ENCODE measurements at places on chromosomes 5 and 9.

DNA sequence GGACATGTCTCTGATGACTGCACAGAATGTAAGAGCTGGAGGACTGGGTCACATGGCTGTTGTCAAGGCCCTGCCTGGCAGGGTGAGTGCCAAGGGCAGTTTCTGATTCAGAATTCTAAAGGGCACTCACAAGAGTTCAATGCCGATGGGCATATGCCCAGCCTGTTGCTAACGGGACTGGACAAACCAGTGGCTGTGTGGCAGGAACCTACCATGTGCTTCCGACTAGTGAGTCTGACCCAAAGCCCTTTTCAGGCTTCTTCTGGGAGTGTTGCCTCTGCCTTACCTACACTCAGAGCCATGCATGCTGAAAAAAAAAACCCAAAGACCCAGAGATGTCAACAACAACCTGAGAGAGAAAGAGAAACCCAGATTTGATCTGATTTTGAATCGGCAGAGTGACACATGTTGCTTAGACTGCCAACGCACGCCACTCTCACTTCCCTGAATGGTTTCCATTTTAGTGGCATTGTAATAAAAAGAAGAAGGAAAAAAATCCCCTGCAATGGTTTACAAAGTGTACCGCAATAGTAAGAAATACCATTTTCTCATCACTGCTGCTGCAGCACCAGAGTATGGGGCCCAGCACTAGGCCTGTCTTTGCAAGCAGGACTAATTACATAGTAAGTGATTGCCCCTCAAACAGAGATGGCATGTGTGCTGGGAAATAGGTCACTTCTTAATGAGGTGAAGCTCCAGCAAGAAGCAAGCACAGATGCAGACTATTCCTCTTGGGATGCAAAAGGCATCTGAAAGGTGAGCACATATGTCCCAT, 194.3 kb downstream of the PALM2AKAP2 start:
- H3K4me3 ChIP-seq: no peak overlapping the region
- DNase-seq: no peak
- peaks cover 64% of the 10 kb centered on the region for H3K4me1 ChIP-seq
- H3K36me3 ChIP-seq: no peaks in the 10 kb centered on the region
- H3K27me3 ChIP-seq: no peaks in the 10 kb centered on the region

- H3K27me3 ChIP-seq: no peaks in the 10 kb centered on the region
- peaks cover 26% of the 10 kb centered on the region for H3K36me3 ChIP-seq
- peak overlapping the region; percentile 61 for H3K27ac ChIP-seq
- peaks cover 5% of the 10 kb centered on the region for H3K4me1 ChIP-seq
- no peak for DNase-seq
- H3K4me3 ChIP-seq: no peak overlapping the region
Measured at GRCh38 chr5:134569758-134570364, 44.4 kb downstream of the JADE2 start.

DNA sequence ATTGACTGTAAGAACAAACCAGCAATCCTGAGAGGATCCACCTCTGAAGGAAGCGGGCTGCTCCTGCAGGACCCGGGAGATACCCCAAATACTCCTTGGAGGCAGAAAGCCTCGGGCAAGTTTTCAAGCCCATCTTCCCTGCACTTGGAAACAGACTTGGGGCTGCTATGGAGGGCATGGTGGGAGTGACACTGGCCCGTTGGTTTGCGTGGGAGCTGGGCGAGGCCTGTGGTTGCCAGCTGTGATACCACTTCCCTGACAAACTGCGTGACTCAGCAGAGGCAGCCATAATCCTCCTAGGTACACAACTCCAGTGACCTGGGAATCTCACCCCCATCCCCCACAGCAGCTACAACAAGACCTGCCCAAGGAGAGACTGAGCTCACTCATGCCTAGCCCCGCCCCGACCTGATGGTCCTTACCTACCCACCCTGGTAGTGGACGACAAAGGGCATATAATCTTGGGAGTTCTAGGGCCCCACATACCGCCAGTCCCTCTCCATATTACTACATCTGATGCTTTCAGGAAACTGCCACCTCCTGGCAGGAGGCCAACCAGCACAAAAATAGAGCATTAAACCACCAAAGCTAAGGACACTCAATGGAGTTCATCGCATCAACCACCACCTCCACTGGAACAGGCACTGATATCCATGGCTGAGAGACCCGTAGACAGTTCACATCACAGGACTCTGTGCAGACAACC, 38.1 kb upstream of the VLDLR start:
- H3K27ac ChIP-seq: no peak overlapping the region
- peak; percentile 2 for DNase-seq
- H3K4me1 ChIP-seq: no peaks in the 10 kb centered on the region
- H3K4me3 ChIP-seq: no peak overlapping the region
- no peaks in the 10 kb centered on the region for H3K36me3 ChIP-seq
- peaks cover 17% of the 10 kb centered on the region for H3K27me3 ChIP-seq

DNA sequence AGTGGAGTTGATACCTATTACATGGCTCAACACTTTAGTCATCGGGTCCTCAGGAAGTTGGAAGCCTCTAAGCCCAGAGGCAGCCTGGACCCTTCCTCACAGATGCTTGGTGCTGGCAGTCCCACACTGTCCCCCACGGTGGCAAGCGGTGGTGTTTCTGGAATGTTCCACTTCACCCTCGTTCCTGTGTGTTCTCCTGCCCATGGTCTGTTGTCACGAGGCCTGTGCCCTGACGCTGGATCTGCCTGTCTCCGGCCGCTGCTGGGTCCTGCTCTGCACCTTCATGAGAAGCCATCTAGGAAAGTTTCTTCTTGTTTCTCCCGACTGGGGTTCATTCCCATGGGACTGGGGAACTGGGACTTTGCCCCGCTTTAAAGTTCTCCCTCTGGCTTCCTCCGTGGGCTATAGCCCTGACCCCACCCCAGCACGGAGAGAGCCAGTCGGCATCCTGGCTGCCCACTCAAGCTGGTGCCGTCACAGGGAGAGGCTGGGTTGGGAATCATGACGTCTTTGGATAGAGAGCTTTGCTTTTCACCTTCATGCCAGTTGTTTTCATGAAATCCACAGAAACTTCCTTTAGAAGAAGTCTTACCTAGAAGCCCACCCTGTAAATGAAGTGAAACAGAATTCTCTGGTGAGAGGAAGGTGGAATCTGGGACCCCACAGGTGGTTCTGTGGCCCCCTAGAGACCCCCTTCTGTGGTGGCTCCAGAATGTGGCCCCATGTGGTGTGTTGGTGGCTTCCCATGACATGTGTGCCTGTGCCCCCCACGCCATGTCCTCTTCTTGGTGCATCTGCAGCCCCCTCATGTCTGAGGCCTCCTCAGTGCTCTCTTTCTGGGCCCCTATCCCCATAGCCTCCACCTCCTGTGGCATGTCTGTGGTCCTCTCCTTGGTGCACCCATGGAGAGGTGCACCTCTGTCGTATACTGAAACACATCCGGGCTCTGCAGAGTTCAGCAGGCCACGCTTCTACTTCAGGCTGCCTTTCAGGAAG, 43.8 kb downstream of the TRIP13 start:
- H3K36me3 ChIP-seq: no peaks in the 10 kb centered on the region
- no peak overlapping the region for H3K4me3 ChIP-seq
- peaks cover 8% of the 10 kb centered on the region for H3K27me3 ChIP-seq
- H3K27ac ChIP-seq: no peak overlapping the region

DNA sequence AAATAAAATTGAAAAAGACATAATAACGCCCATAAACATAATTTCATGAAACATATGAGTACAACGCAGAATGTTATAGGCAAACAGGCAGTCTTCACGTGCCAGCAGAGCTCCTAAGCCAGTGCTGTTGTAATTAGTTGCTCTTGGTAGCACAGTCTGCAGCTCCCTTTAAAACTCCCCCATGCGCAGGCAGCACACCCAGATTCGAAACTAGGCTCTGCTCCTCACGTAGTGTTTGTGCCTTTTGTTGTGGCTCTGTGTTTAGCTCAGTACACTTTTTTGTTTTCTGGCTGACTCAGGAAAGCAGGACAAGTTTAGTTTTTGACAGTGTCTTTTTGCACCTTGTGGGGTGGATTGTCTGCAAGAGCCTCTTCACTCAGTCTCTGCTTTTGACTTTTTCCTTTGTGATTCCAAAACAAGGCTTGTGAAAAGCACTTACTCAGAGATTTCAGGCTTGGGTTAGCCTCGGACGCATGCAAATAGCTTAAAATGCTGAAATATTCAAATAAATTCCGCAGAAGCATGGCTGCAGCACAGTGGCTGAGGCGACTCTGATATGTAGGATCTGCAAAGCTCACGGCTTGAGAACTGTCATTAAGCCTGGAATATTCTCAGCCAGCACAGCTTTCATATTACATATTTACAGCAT, 113.6 kb downstream of the IRX1 start:
- H3K27me3 ChIP-seq: peaks cover 7% of the 10 kb centered on the region
- no peak overlapping the region for H3K4me3 ChIP-seq
- H3K27ac ChIP-seq: no peak overlapping the region
- no peaks in the 10 kb centered on the region for H3K36me3 ChIP-seq
- no peak for DNase-seq

- no peaks in the 10 kb centered on the region for H3K27me3 ChIP-seq
- H3K36me3 ChIP-seq: no peaks in the 10 kb centered on the region
- no peak overlapping the region for H3K4me3 ChIP-seq
- H3K27ac ChIP-seq: no peak overlapping the region
- no peak for DNase-seq
Measured at GRCh38 chr9:5899292-5899691, 8.6 kb downstream of the MLANA start.

- no peak for DNase-seq
- H3K27ac ChIP-seq: no peak overlapping the region
Measured at GRCh38 chr9:118295413-118295812, 591.2 kb downstream of the TLR4 start.

DNA sequence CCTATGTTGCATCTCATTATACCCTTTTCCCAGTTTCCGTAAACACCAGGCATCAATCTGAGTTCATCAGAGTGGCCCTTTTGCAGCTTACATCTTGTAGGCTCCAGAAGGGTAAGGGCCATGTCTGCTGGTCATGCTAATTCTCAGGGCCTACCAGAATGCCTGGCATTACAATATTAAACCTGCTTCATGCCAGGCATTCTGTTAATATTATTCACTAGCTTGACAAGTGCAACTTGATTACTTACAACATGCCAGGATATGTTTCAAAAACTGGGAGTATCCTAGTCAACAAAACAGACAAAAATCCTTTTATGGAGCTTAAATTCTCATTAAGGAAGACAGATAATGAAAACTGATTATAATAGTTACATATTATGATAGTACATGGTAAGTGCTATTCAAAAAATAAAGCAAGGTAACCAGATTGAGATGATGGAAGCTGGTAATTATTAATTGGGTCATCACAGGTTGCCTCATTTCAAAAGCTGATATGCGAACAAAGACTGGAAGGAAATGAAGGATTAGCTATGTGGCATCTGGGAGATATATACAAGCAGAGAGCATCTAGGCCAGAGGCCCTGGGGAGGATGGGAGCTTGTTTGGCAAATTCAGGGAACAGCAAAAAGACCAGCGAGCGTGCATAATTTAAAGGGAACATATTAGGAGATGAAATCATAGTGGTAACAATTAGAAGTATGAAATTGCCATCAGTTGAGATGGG, 406.3 kb downstream of the DMRT2 start:
- peaks cover 7% of the 10 kb centered on the region for H3K27me3 ChIP-seq
- H3K4me3 ChIP-seq: no peak overlapping the region
- H3K4me1 ChIP-seq: peaks cover 5% of the 10 kb centered on the region

- H3K4me1 ChIP-seq: no peaks in the 10 kb centered on the region
- DNase-seq: no peak
- no peak overlapping the region for H3K27ac ChIP-seq
- H3K36me3 ChIP-seq: no peaks in the 10 kb centered on the region
Measured at GRCh38 chr9:130432362-130432761, 12.4 kb upstream of the ASS1 start.

DNA sequence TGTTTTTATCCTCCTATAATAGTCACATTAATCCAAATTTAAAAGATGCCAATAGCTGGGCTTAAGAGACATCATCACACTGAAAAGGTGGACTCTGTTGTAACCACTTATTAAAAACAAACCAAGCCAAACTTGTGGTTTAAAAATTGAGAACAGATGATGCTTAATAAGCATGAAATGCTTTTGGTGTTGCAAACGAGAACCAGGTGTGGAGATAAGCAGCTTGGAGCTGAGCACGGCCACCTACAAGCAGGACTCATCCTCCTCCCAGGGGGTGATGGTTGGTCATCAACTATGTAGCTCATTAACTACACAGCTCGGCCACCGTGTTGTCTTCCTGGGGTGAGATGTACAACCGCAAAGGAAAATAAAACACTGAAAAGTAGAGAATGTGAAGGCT, 154.4 kb downstream of the NPR3 start:
- no peak for DNase-seq
- H3K27ac ChIP-seq: no peak overlapping the region
- H3K27me3 ChIP-seq: no peaks in the 10 kb centered on the region
- H3K4me3 ChIP-seq: no peak overlapping the region

GRCh38 chr5:130550562-130550928, 614.5 kb downstream of the HINT1 start:
- no peak overlapping the region for H3K27ac ChIP-seq
- peaks cover 9% of the 10 kb centered on the region for H3K27me3 ChIP-seq
- H3K4me1 ChIP-seq: no peaks in the 10 kb centered on the region
- no peaks in the 10 kb centered on the region for H3K36me3 ChIP-seq

DNA sequence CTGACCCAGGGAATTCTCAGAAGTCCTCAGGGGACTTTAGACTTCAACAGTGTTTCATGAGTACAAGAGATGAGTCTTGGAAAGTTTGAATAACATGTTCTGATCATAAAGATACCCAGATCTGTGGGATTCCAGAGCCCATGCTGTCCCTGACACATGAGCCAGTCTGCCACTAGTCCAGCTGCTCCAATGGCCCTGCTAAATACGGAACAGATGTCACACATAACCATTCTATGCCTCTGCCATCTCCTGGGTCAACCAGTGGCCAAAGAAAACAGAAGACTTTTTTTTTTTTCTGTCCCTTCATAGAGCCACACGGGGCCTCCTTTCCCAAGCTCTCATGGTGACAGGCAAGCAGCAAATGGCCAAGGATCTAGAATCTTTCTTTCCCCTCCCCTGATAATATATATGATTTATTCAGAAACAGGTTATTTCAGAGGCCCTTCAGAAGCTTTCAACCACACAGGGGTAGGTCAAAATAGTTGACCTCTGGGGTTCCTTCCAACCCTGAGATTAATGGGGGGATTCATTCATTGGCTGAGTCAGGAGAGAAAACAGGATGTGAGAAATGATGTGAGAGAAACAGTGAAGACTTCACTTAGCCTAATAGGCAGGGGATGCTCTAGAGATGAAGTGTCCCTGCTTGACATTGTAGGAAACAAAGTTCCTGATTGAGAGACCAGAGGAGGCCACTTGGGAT, 367.7 kb downstream of the CDK5RAP2 start:
- H3K27me3 ChIP-seq: no peaks in the 10 kb centered on the region
- no peaks in the 10 kb centered on the region for H3K4me1 ChIP-seq
- H3K36me3 ChIP-seq: no peaks in the 10 kb centered on the region
- H3K27ac ChIP-seq: no peak overlapping the region
- no peak overlapping the region for H3K4me3 ChIP-seq
